ENCODE measurements at places on chromosomes 5 and 9.
A peak's percentile ranks its signal among the peaks of the same experiment; 100 is the strongest.

DNA sequence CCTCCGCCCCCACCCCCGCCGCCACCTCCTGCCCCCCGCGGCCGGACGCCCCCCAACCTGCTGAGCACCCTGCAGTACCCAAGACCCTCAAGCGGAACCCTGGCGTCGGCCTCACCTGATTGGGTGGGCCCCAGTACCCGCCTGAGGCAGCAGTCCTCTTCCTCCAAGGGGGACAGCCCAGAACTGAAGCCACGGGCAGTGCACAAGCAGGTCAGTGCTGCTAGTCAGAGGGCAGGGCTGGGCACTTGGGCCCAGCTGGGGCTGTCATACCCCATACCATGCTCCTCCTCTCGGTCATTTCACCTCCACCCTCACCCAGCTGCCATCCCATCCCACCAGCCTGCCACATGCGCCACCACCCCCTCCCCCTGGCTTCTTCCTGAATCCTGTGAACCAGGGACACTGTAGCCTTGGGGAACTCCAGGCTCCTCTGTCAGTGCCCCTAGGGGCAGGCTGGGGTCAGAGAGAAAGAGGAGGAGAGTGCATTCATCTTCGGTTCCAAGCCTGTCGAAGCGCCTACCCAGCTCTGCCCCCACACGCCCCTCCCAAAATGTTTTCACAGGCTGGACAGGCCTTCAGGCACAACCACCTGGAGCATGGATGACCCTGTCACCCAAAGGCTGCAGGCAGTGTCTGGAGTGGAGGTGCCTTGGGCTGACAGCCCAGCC is 122.0 kb downstream of the DAB2IP start:
- H3K4me1 ChIP-seq: peaks cover 16% of the 10 kb centered on the region
- H3K36me3 ChIP-seq: peaks cover 100% of the 10 kb centered on the region
- no peak overlapping the region for H3K4me3 ChIP-seq
- no peaks in the 10 kb centered on the region for H3K27me3 ChIP-seq

DNA sequence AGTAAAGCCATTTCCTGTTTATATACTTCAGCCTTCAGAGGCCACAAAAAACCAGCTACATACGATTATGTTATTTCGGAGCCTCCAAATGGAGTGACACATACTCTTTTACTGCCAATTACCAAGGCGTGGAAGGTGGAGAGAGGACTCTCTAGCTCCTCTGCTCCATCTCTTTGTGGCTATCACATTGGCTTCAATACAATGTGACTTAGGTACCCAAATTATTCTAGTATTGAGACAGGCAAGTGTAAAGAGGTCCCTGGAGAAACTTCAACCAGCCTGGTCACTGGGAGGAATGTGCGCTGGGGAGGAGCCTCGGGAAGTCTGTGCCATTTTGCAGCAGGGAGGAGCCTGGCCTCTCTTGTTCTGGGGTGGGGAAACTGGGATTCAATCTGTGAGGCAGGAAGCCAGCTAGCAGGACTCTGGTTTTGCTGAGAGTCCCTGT is 85.8 kb upstream of the TAS2R1 start:
- H3K4me1 ChIP-seq: no peaks in the 10 kb centered on the region
- no peak overlapping the region for H3K4me3 ChIP-seq
- DNase-seq: no peak
- no peak overlapping the region for H3K27ac ChIP-seq
- no peaks in the 10 kb centered on the region for H3K27me3 ChIP-seq

DNA sequence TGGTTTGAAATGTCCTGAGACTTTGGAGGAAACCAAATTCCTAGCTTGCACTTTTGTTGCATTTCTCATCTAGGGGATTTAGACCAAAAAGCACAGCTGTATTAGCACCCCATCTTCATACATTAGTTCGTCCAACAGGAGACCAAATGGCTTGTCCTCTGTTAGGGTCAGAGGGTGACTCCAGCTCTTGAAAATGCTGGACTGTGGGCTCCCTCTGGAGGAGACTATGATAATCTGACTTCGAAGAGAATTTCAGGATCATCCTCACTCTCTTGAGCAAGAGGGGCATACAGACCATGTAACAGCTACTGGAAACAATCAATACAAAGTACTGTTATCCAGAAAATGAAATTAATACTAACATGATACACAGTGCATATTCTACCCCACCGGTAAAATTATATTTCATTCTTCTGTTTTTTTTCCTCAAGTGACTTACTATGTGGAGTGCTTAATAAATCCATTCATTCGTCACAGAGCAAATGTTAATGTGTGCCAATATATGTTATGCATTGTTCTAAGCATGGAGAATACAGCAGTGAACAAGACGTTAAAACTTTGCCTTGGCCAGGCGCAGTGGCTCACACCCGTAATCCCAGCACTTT is 63.7 kb upstream of the PPP2CA start:
- H3K27me3 ChIP-seq: no peaks in the 10 kb centered on the region
- no peaks in the 10 kb centered on the region for H3K4me1 ChIP-seq
- peak; percentile 90 for DNase-seq
- peaks cover 10% of the 10 kb centered on the region for H3K36me3 ChIP-seq

- H3K36me3 ChIP-seq: no peaks in the 10 kb centered on the region
- peaks cover 12% of the 10 kb centered on the region for H3K4me1 ChIP-seq
- DNase-seq: peak; percentile 51
- H3K4me3 ChIP-seq: no peak overlapping the region
- H3K27ac ChIP-seq: no peak overlapping the region
Observed at GRCh38 chr5:112316731-112317130, 102.3 kb downstream of the EPB41L4A start.

DNA sequence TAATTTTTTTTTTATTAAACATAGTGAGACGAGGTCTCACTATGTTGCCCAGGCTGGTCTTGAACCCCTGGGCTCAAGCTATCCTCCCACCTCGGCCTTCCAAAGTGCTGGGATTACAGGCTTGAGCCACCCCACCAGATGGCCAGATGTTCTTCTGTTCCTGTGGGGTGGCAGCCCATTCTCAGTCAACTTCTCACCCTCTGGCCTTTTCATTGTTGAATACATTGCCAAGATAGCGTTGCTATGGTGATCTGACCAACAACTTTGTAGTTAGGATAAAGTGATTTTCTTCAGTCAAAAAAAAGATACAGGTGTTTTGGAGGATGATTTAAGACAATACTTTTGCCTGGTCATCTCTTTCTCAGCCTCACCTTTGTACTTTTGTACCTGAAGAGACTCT is 109.1 kb downstream of the EGFLAM start:
- H3K4me3 ChIP-seq: no peak overlapping the region
- peak; percentile 21 for DNase-seq
- H3K27ac ChIP-seq: no peak overlapping the region
- no peaks in the 10 kb centered on the region for H3K27me3 ChIP-seq

GRCh38 chr5:8577792-8578191 is 708.8 kb downstream of the MTRR start:
- H3K36me3 ChIP-seq: no peaks in the 10 kb centered on the region
- no peak for DNase-seq
- H3K27ac ChIP-seq: no peak overlapping the region
- H3K4me1 ChIP-seq: no peaks in the 10 kb centered on the region
- H3K27me3 ChIP-seq: no peaks in the 10 kb centered on the region

GRCh38 chr9:93096131-93096802 is at the start of gene CARD19:
Gene CARD19 (plus strand): TSS chr9:93096217. CDS start chr9:93096346, 129 bp downstream.
- peak within 1 kb of the TSS; percentile 98 for H3K27ac ChIP-seq
- no peaks in the 10 kb centered on the region for H3K36me3 ChIP-seq
- H3K4me3 ChIP-seq: peak within 1 kb of the TSS; percentile 76
- no peaks in the 10 kb centered on the region for H3K27me3 ChIP-seq
- DNase-seq: peak; percentile 87
- H3K4me1 ChIP-seq: peaks cover 36% of the 10 kb centered on the region

- no peaks in the 10 kb centered on the region for H3K36me3 ChIP-seq
- peak; percentile 62 for DNase-seq
- peak overlapping the region; percentile 48 for H3K4me3 ChIP-seq
- H3K27ac ChIP-seq: no peak overlapping the region
- H3K27me3 ChIP-seq: peaks cover 43% of the 10 kb centered on the region
Observed at GRCh38 chr5:163565931-163566608, 60.7 kb downstream of the MAT2B start.

DNA sequence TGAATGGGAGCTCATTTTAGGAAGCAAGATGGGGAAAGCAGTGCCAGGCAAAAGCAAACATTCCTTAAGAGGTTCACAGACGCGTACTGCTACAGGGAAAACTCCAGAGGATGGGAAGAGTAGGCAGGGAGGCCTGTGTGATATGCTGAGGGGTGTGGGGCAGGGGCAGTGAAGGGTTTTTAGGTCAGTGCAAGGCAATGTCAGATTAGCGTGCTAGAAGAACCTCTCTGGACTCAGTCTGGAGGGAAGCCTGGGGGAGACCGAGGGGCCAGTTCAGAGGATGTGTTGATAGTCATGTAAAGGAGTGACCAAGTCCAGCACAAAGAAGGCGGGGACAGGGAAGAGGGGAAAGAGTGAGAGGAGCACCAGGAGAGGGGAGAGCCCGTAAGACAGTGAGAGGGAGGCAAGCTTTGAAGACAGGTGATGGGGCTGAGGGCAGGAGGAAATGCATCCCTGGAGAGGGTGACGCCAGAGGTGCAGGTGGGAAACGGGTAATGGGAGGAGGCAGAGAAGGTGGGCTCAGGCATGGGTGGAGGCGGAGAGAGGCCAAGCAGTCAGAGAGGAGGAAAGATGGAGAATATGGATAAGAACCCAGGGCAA is 134.5 kb downstream of the MTX3 start:
- DNase-seq: no peak
- no peak overlapping the region for H3K27ac ChIP-seq
- H3K36me3 ChIP-seq: no peaks in the 10 kb centered on the region
- H3K4me1 ChIP-seq: no peaks in the 10 kb centered on the region
- no peak overlapping the region for H3K4me3 ChIP-seq
- H3K27me3 ChIP-seq: peaks cover 4% of the 10 kb centered on the region

DNA sequence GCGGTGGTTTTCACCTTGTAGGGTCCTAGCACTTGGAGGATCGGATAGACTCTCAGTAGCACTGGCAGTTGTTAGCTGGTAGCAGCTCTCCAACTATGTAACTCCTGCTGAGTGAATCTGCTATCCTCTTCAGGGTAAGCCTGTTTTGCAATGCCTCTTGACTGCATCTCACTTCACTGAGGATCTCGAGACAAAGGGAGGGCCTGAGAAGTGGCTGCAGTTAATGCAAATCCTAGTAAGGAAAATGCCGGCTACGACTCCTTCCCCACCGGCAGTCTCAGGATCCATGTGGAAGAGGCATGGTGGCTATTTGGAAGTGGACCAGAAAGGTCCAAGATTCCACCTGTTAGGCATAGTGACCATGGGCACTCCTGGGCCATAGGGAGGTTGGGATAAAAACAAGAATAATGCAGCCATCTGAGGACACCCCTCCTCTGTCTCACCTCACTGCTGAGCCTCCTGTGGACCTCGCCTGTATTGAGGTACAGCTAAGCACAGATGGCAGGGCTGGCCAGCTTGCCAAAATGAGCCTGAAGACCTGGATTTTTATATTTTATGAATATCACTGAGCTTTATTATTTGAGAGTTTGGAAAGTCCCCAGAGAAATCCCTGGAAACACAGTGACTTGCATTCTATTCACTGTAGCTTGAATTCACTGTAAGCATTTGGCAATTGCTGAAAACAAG is 146.0 kb downstream of the LIFR start:
- H3K36me3 ChIP-seq: no peaks in the 10 kb centered on the region
- no peaks in the 10 kb centered on the region for H3K4me1 ChIP-seq
- H3K27me3 ChIP-seq: peaks cover 12% of the 10 kb centered on the region
- no peak overlapping the region for H3K27ac ChIP-seq
- no peak overlapping the region for H3K4me3 ChIP-seq

DNA sequence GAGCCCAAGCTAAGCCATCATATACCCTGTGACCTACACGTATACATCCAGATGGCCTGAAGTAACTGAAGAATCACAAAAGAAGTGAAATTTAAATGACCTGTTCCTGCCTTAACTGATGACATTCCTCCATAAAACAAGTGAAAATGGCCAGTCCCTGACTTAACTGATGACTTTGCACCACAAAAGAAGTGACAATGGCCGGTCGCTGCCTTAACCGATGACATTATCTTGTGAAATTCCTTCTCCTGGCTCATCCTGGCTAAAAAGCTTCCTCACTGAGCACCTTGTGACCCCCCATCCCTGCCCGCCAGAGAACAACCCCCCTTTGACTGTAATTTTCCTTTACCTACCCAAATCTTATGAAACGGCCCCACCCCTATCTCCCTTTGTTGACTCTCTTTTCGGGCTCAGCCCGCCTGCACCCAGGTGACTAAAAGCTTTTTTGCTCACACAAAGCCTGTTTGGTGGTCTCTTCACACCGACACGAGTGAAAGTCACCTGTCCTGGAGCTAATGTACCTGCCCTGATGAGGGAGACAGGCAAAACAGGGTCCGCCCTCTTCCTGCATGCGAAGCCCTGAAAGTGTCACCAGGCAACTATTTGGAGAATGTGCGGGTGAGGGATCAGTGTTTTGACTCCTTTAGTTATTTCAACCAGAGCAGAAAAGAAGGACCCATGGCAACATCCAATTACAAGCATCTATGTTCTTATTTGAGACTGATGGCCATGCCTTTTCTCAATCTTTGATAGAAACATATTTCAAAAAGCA is 266.1 kb downstream of the SMARCA2 start:
- H3K27ac ChIP-seq: no peak overlapping the region
- H3K36me3 ChIP-seq: no peaks in the 10 kb centered on the region

DNA sequence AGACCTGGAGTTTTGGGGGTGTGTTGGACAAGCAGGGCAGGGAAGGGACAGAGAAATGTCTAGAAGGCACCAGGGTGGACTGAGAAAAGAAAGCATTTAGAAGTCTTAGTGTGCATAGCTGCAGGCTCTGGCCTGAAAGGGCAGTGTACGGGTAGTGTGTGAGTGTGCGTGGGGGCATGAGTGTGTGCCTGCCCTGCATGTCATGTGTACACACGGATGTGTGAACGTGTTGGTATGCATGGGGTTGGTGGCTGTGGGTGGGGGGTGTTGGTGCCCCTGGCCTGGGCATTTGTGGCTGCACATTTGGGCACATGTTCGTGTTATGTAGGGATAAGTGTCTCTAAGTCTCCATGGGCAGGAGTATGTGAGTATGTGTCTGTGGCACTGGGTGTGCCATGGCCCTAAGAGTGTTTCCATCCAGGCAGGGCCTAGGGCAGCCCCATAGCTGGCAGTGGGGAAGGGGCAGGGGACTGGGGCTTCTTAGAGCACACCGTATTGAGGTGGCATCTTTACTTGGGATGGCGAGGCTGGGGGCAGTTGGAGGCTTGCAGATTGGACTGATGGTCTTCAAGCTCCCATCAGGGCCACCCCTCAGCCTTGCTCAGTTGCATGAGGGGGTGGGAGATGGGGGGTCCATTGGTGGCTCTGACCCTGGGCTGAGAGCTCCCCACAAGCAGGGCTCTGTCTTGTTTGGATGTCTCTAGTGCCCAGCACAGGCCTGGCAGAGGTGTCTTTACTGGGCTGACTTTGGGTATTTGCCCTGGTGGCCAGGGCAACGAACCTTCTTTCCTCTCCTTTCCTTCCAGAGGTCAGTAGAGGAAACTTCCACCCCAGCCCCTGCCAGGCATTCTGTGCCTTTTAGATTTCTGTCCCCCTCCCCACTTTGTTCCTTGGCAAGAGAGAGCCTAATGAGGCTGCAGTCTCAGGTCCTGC is 15.0 kb downstream of the PSD2 start:
- no peaks in the 10 kb centered on the region for H3K4me1 ChIP-seq
- H3K27ac ChIP-seq: no peak overlapping the region
- H3K27me3 ChIP-seq: peaks cover 16% of the 10 kb centered on the region
- no peaks in the 10 kb centered on the region for H3K36me3 ChIP-seq
- no peak for DNase-seq

Data from stomach (tissue), 19 donors.